ENCODE measurements at places on chromosomes 16 and 17.
A peak's percentile ranks its signal among the peaks of the same experiment; 100 is the strongest.

- no peak for DNase-seq
Measured at GRCh38 chr17:62975206-62975605, 9.2 kb downstream of the TANC2 start.

DNA sequence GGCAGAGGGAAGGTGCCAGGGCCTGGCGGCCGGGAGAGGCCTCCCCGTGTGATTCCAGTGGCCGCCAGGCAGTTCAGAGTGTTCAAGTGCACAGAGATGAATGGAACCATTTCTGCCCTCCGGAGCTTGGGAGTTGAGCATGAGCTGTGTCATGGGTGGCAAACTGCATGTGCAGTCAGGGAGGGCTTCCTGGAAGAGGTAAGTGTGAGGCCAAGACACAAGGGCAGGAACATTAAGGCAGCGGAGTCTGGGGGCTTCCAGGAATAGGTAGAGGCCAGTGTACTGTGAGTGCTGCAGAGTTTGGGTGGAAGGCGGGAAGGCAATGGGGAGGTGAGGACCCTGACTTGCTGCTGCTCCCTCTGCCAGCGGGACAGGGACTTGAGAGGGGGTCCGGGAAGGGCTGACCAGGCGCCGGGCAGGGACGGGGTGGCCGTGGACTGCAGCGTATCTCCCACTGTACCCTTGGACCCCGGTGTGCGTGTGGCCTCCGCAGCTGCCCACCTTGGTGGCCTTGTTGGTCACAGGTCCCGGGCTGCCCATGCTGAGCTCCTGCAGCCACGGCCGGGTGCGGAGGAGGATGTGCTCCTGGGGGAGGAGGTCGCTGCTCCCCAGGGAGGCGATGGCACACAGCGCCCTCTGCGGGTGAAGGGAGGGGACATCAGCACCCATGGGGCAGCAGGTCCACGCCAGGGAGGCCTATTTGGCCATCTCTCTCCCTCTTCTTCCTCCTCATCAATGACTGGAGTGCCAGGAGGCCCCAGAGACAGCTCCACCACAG is 7.5 kb upstream of the CEP131 start:
- DNase-seq = no peak

- DNase-seq = no peak
Measured at GRCh38 chr17:66459811-66460270, 157.4 kb downstream of the PRKCA start.

- no peak for DNase-seq
Measured at GRCh38 chr17:65433157-65433556, 128.3 kb downstream of the AXIN2 start.

- peak; percentile 72 for DNase-seq
Measured at GRCh38 chr17:19370493-19370960, 7.8 kb upstream of the MAPK7 start.

- DNase-seq = no peak
Measured at GRCh38 chr17:40588552-40588951, 23.3 kb upstream of the CCR7 start.

DNA sequence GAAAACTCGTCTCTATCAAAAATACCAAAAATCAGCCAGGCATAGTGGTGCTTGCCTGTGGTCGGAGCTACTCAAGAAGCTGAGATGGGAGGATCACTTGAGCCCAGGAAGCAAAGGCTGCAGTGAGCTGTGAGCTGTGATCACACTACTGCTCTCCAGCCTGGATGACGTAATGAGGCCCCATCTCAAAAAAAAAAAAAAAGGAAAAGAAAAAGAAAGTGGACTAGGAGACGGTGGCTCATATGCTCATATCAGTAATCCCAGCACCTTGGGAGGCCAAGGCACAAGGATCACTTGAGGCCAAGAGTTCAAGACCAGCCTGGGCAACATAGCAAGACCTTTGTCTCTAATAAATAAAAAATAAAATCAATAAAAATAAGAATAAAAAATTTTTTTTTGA is 8.8 kb upstream of the SUMO2 start:
- DNase-seq = no peak

DNA sequence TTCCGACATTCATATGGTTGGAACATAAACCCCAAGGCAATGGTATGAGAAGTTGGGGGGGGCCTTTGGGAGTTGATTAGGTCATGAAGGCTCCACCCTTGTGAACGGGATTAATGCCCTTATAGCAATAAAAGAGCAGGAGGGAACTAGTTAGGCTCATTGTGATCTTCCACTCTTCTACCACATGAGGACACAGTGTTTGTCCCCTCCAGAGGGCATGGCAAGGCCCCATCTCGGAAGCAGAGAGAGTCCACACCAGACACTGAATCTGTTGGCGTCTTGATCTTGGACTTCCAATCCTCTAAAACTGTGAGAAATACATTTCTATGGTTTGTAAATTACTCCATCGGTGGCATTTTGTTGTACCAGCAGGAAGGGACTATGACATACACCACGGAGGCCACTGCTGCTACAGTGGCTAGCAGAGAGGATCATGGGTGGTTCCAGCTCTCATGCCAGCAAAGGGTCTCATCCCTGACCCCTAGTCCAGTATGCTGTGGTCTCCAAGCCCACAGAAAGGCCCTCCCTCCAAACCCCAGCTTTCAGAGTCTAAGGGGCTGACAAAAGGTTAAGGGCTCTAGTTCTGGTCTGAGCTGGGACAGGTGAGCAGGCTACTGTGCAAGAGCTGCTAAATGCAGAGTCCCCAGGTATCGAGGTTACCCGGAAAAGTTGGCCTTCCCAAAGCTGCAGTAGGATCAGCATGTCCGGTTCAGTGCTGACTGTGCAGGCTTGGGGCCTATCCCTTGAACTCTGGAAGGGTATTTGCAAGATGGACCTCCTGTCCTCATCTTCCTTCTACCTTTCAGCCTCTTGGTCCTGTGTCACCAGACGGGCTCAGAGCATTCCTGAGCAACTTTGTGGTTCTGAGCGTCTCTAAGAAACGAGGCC is 12.2 kb downstream of the CCR7 start:
- peak; percentile 24 for DNase-seq

GRCh38 chr17:81207610-81208581 is 14.9 kb downstream of the CEP131 start:
- no peak for DNase-seq

- no peak for DNase-seq
Measured at GRCh38 chr16:81324808-81325207, 10.0 kb downstream of the GAN start.

GRCh38 chr16:2151188-2152091 is 3.0 kb downstream of the RAB26 start:
- DNase-seq = no peak

DNA sequence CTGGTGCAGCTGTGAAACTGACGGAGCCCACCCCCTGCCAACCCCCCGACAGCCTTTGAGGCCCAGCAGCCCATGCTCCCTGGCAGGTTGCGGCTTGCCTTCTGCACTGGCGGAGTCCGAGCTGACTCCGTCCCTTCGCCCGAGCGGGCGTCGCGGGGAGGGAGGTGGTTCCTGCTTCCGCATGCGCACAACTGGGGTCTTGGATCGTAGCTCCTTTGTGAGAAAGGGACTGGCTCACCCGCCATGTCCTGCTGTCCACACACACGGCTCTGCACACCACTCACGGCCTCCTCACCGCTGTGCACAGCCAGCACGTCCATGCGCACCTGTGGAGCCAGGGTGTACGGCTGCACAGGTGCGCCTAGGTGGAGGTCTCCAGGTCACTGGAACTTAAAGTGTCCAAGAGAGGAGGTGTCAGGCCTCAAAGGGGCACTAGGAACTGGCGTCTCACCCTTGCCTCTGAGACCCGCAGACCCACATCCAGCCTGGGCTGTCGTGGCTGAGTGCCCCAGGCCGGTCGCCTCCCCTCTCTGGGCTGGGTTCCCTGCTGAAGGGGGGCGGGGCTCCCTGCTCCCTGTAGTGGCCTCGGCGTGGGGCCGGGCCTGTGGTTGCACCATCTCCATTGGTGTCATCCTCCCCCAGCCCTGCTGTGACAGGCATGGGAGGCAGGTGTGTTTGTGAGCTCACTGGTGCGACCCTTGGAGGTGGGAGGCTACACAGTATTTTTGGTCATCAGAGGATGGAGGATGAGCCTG is 45.3 kb downstream of the JPH3 start:
- no peak for DNase-seq

- DNase-seq = no peak
Measured at GRCh38 chr17:43952351-43952723, 1.4 kb downstream of the PYY start.

- DNase-seq = no peak
Measured at GRCh38 chr16:65697521-65697920, 575.7 kb upstream of the CDH11 start.

DNA sequence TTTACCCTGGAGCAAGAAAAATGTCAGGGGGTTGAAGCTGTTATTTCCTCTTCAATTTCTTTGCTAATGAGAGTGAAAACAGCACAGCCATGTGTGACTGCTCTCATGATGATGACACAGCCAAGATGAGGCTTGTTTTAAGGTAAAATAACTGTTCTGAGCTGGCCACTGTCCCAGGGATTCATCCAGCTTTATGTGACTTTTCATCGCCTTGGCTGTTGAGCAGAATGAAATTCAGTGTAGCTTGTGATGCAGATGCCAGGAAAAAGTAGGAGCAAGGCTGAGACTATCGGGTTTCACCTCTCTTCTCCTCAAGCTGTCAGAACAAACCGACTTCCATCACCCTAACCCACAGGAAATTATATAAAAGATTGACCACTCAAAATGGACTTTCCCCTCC is 361.8 kb upstream of the CDH5 start:
- DNase-seq = no peak

Measured in GM13976 (cell line).